ENCODE measurements at places on chromosomes 16 and 17. TPM values are rescaled to one million over a fixed set of nuclear protein-coding genes. Genes with fewer than 3 reads are reported as not detected.
A peak's percentile ranks its signal among the peaks of the same experiment; 100 is the strongest.

DNA sequence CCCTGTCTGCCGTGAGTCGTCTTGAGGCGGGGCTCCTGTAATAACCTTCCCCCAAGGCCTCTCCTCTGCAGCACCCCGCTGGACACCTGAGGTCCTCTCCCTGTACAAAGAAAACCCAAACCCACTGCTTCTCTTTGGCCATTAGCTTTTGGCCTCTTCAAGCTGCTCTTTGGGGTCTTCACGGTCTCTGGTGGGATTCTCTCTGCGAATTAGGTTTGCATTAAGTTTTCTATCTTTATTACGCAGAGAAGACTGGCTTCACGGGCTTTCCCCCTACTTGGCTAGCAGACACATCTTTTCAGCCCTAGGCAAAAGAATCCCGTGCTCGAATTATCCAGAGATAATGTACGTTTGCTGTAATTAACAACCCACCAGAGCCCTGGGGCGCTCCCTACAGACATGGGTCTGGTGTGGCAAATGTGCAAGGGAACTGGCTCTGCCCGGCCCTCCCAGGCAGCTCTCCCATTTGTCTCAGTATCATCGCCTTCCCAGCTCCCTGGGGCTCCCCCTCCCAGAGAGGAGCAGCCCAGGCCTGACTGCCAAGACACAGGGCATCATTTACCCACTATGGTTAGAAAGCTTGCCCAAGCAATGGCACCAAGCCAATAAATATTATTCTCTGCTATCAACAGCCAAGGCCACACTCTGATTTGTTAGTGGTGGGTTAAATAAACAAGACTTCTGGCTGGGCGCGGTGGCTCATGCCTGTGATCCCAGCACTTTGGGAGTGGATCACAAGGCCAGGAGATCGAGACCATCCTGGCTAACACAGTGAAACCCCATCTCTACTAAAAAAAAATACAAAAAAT lies 24.7 kb upstream of the KLHDC4 start:
- no peak for DNase-seq

GRCh38 chr17:31007695-31008373 lies 37.0 kb downstream of the RNF135 start:
- no peak for DNase-seq

DNA sequence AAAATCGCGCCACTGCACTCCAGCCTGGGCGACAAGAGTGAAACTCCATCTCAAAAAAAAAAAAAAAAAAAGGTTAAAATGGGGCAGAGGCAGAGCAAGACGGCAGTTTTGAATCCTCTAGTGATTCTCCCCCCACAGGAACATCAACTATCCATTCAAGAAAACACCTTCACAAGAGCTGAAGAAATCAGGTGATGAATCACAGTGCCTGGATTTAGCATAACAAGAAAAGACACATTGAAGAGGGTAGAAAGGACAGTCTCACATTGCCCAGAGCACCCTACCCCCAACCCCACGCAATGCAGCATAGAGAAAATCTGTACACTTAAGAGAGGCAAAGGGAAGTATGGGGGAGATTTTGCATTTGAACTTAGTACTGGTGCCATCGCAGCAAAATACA lies 28.8 kb upstream of the RNF43 start:
- DNase-seq: no peak

The HCRT gene
- not detected for total RNA-seq

GRCh38 chr17:32813021-32813420 lies 63.9 kb downstream of the MYO1D start:
- no peak for DNase-seq

- DNase-seq: no peak
Observed at GRCh38 chr16:72482695-72483094, 310.7 kb upstream of the PMFBP1 start.

DNA sequence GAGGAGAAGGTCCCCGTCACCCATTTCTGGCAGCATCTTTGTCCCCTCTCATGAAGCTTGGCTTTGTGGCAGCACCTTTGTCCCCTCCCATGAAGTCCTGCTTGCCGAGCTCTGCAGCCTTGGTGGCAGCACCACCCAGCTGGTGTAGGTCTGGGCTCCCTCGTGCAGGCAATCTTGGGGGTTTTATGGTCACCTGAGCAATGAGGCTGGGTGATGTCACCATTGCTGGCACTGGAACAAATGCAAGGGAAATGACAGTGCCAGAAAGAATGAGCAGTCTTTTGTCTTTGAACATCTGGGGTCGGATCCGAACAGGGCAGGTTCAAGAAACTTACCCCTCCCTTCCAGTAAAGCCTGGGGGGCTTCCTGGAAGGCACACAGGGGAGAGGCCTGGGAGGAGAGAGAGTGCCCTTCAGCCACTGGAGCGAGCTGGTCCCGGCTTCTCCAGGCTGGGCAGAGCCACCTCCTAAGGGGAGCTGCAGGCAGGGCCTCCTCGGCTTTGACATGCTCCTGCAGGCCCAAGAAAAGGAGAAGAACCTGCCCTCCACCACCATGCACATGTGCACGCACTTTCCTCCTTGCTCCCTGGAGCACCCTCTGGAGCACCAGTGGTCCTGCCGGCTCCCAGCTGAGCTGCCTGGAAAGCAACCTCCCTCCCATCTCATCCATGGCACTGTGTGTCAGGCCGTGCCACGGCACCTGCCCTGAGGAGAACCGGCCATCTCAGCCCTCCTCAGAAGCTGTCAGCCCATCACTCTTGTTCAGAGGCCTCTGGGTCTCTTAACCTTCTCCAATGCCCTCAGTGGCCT lies 16.0 kb downstream of the BTBD17 start:
- no peak for DNase-seq

DNA sequence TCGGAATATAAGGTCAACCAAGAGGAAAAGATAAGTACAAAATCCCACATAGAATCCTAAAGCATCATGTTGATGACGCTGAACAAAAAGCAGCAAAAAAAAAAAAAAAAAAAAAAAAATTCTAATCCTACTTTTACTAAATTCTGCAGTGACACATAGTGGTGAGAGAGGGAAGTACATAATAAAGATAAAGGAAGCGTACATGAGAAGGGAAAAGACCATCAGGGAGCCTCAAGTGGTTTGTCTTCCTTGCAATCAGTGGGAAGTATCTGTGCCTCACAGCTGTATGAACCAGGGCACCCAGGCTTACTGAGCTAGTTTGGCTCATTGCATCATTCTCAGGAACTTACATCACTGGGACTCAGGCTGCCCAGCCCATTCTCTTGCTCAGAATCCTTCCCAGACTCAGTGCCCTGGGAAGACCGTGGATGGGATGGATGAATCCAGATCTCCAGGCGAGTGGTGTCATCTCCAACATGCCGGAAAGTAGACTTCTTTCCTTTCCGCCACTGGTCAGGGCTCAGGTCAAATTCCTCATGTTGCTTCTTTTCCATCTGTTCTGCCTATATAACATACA lies 21.2 kb downstream of the SMG6 start:
- no peak for DNase-seq

The MAP2K6 gene
- total RNA-seq: 62.9 TPM

DNA sequence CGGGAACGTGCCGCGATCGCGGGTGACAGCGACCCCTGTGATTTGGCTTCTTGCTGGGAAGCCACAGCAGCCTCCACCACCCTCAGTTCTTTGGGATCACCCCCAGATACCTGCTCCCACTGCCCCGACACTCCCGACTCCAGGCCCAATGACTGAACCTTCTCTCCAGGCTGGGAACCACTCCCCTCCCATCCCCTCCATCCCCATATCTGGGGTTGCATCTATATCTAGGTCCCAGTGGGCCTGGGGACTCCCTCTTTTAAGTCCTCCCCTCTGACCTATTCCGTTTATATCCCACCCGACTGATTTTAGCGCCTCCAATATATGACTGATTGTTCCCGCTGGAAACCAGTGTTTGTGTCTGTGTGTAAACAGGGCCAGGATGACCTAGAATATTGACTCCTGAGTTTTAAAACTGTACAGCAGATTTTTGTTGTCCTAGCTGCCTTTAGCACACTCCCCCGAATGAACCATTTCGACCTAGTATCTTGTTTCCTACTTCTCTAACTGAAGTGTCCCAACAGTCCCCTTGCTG lies 667 bp downstream of the PSMD3 start:
- DNase-seq: peak; percentile 18

The C17orf67 gene
- 1.1 TPM for total RNA-seq

DNA sequence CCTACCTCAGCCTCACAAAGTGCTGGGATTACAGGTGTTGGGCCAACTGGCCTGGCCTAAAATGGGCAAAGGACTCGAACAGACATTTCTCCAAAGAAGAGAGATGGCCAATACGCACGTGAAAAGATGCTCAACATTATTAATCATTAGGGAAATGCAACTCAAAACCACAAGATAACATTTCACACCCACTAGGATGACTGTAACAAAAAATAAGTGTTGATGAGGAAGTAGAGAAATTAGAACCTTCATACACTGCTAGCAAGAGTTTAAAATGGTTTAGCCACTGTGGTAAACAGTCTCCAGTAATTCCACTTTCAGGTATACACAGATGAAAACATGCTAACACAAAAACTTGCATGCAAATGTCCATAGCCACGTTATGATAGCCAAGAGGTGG lies 5.7 kb downstream of the TMED6 start:
- no peak for DNase-seq

GRCh38 chr16:55376045-55376444 lies 52.0 kb downstream of the IRX6 start:
- no peak for DNase-seq

- no peak for DNase-seq
Observed at GRCh38 chr17:64596439-64596838, 65.7 kb downstream of the SMURF2 start.

GRCh38 chr16:53711390-53711789 lies 7.4 kb downstream of the FTO start:
- no peak for DNase-seq
